Kidney (tissue), 22 donors: ENCODE measurements at places on chromosomes 1 and 21. TPM values are rescaled to one million over a fixed set of nuclear protein-coding genes. Genes with fewer than 3 reads are reported as not detected.

CYP4A22 gene
- total RNA-seq = 4.1 TPM

DNA sequence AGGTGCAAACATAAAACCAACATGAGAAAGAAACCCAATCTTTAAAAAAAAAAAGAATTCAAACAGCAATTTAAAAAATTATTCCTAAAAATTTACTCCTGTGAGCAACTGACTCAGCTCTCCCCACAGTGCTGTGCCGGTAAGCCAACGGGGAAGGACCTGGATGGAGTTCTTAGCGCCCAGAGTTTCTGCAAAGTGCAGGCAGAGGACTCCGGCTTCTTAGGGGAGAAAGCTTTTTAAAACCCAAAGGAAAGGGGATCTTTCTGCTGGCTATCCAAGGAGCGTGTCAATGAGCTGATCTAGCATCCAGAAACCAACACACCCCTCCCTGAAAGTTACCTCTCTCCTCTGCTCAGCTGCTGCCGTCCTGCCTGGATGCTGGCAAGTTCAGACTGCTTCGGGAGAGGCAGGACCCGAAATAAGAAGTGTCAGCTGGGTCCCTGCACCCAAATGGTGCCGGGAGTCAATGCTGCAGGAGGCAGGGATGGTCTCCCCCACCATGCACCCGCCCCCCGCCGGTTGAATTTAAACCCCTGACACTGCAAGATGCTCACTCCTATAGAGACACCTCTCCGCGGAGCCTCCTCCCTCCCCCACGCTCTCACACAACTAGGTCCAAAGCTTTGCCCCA lies 32.2 kb upstream of the H6PD start:
- H3K27ac ChIP-seq = no peak overlapping the region
- no peak overlapping the region for H3K4me3 ChIP-seq
- H3K4me1 ChIP-seq = no peaks in the 10 kb centered on the region
- DNase-seq = no peak

ZBED6 gene
- 37.2 TPM for total RNA-seq

- H3K4me1 ChIP-seq = no peaks in the 10 kb centered on the region
- DNase-seq = no peak
- no peaks in the 10 kb centered on the region for H3K36me3 ChIP-seq
Observed at GRCh38 chr1:7893529-7894180, 40.8 kb upstream of the UTS2 start.

DNA sequence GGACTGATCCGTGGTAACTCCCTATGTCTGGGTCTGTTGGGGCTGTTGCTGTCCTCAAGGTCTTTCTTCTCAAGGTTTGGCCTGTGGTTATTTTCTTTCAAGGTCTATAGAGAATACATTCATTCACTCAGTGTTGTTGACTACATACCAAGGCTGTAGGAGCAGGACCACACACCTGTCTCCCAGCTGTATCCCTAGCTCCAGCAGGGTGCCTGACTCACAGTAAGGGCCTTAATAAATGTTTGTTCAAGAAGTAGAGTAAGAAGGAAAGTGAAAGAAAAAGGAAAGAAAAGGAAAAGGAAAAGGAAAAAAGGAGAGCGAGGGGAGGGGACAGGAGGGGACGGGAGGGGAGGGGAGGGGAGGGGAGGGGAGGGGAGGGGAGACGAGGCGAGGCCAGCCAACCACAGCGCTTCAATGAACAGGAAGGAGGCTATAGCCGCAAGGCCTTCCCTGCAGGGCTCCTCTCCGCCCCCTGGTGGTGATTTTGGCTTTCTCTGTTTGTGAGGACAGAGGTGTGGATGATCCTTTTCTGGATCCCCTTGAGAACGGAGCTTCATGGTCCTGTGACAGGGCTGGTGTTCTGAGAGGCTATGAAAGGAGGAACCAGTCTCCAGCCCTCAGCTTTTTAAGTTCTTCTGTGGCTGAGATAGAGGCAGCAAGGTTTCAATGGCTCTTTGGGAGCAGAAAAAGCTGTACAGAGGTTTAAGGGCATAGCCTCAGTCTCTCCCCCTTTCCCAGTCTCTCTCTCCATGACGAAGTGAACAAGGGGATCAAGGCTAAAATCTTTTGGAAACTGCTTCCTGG lies 30.6 kb upstream of the LCE5A start:
- no peaks in the 10 kb centered on the region for H3K36me3 ChIP-seq
- DNase-seq = peak; percentile 10
- H3K27me3 ChIP-seq = no peaks in the 10 kb centered on the region
- no peak overlapping the region for H3K27ac ChIP-seq
- H3K4me1 ChIP-seq = no peaks in the 10 kb centered on the region
- no peak overlapping the region for H3K4me3 ChIP-seq

TSTD1 gene
- 74.5 TPM for total RNA-seq
